Renal cortical epithelial cell (primary cell): ENCODE measurements at places on chromosomes 1 and 21.

DNA sequence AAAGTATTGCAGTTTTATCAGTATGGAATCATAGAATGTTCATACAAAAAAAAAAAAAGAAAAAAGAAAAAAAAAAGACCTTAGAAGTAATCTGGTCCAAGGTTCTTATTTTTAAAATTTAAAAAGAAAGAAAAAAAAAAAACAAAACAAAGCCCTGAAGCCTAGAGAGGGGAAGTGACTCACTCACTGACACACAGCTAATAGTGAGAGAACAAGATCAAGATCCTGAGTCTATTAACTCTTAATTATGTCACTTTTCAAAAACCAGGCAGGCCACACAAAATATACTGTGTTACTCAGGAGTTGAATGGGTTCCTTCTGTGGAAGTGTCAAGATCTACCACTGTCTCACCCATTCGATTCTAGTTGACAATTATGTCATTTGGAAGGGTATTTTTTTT, 433.9 kb upstream of the DAB1 start:
- peak; percentile 57 for DNase-seq

GRCh38 chr1:85306236-85306635, 29.8 kb upstream of the BCL10 start:
- DNase-seq: no peak

- DNase-seq: no peak
Measured at GRCh38 chr1:240424740-240425464, 187.1 kb downstream of the GREM2 start.

DNA sequence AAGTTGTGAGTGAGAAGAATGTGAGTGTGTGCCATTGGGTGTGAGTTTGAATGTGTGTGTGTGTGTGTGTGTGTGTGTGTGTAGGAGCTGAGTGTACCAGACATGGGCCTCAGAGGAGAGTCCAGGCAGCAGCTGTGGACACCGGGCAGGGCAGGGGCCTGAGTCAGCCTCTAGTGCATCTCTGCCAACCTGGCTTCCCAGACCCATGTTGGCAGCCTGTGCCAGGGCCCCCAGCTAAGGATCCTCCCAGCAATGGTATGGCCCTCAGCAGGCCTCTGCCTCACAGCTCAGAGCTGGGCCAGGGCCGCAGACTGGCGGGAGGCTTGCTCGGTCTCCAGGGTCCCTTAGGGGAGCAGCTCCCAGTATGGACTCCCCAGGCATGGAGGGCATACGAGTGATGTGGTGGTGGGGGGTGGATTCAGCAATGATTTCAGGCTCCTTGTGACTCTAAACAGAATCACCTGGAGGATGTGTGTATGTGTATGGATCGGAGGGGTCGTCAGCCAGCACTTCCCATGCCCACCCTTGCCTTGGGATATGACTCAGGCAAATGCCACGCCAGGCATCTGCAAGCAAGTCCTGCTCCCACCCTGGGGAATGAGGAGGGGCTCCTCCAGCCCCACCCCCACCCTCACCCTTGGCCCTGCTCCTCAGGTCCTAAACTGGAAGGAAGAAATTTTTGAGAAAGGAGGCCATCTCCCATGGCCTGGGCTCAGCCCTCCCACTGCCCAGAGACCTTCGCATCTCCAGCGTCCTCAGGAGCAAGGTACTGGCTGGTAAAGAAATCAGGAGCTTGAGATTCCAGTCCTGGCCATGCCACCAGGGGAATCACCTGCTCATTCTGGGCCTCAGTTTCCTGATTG, 1.8 kb upstream of the FOXO6 start:
- DNase-seq: peak; percentile 46

DNA sequence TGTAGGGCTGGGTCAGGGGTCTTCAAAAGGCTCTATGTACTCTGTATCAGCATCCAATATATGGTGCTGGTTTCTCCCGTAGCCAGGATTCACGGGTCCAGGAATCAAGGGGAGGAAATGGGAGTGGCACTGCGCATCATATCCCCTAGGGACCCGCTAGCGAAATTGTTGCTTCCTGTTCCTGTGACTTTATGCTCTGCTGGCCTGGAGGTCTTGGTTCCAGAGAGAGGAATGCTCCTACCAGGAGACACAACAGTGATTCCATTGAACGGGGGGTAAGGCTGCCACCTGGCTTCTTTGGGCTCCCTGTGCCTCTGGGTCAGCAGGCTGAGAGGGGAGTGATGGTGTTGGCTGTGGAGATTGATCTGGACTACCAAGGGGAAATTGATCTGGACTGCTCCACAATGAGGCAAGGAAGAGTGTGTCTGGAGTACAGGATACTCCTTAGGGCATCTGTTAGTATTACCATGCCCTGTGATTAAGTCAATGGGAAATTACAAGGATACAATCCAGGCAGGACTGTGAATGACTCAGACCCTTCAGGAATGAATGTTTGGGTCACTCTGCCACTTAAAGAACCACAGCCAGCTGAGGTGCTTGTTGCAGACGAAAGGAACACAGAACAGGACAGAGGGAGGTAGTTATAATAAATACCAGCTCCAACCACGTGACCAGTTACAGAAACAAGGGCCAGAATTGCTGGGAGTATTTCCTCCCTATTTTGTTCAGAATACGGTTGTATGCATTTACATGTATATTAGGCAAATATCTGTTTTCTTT, 10.2 kb downstream of the SPSB1 start:
- DNase-seq: peak; percentile 99

DNA sequence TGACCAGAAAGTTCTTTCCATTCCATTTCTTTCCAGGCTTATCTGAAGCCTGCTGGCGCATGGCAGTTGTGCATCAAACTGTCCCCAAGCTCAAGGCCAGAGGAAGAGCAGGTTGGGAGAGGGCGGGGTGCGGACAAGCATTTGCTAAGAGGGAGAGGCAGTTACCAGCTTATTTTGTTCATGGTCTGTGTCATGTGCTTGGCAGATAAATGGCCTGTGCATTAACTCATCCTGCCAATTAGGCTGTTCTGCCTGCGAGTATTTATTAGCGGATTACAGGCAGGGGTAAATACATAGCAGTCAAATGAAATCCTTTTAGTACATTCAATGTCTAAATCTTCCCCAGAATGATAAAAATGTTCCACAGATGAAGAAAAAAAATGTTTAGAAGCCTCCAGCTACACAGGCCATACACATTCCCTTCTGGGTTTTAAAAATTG, 48.9 kb upstream of the B3GALNT2 start:
- no peak for DNase-seq

DNA sequence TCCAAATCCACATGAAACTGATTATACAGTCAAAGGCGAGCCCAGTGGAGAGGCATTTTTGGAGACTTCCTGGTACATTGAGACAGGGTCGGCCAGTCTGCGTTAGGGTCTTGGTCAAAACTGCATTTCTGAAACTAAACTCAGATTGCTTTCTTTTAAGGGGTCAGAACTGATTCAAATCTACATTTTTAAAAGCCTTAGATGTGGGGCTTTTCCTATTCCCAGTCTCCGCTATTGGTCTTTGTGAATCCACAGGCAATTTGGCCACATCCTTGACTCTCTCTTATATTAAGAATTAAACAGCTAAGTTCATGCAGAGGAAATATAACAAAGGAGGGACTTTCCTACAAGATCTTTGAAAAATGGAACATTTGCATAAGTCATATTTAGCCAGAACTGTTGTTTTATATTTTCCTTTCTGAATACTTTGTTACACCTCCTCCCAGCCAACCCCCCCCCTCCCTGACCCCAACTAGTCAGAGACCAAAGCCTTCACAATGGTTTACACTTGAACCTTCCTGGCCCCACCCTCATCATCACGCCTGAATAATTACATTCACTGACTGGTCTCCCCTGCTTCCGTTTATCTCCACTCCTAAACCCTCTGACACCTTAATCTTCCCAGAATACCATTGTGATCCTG, 30.9 kb downstream of the SELL start:
- DNase-seq: peak; percentile 62

DNA sequence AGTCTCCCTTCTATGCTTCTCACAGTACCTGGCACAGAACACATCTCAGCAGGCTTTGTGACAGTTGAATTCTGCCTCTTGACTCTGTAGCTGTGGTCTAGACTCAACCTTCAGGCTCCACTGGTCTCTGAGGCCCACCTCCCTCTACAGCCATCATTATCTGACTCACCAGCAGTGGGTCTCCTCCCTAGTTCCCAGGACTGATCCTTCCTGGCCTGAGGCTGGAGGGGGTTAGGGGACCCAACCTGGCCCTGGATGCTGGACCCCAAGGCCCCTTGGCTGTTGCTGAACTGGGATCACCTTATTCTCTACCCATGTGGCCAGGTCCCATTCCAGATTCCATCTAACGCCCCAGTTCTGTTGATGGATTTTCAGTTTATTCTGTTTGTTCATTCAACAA, 43.1 kb upstream of the FOXO6 start:
- no peak for DNase-seq

DNA sequence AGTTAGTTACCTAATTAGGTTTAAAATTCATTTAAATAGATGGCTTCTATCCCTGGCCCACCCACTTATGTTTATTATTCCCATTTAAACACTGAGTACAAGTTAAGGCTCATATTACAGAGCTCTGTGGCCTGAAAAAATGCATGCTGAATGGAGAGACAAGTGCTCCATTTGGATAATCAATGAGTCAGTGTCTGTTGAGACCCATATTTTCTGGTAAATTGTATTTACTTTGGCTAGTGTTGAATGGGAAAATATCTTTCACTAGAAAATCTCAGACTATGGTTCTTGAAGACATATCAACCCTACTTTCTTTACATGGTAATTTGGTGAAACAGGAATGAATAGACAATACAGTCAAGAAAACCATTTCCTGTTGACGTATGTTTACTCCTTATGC, 356.0 kb downstream of the S1PR1 start:
- DNase-seq: no peak

DNA sequence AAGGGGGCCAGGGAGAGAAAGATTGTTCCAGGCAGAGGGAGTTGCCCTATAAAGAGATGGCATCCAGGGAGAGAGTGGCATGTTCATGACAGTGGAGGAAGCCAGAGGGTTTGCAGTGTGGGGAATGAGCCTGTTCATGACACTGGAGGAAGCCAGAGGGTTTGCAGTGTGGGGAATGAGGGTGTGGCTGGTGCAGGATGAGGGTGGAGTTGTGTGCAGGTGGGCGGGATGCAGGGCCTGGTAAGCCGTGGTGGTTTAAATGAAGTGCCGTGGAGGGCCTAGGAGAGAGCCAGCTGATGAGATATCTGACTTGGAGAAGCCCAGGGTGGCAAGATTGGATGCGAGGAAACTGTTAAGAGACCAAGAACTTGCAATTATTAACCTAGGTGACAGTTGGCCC, 131.8 kb downstream of the CAMTA1 start:
- no peak for DNase-seq

DNA sequence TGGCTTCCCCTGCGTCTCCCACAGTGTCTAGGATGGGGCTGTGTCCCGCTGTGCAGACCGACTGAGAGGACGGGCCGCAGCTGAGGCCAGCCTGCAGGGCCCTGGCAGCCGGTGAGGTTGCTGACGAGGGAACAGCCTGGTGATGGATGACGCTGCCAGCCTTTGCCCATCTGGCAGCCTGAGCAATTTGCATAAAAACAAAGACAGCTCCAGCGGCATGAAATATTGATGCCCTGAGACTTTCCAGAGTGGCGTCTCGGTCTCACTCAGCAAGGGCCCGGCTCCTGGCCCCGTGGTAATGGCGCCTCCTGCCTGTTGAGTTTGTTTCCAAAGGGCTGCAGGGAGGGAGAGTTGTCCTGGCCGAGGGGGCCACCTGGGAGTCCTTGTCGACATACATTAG, 19.1 kb upstream of the KCNA10 start:
- no peak for DNase-seq

DNA sequence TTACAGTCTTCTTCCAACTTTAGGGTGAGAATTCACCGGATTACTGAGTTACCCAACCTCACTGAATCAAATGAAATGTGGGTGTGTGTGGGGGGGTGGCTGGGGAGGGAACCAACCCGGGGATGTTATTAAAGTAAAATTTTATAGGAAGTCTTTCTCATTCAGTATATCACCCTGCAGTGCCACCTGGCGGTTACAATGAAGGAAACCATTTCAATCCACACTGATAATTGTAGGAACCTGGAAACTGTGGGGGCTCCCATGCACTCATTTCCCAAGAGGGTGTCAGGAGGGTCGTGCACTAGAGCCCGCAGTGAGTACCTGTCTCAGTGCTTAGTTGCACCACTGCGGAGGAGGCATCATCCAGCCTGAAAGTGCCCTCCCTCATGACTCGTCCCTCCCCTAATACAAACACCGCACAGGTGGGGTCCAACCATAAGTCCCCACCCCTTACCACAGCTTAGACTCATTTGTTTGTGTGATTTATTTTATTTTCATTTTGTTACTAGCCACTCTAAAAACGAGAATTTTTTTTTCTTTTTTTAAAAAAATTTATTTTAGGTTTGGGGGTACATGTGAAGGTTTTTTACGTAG, 29.1 kb upstream of the IGSF5 start:
- peak; percentile 32 for DNase-seq

GRCh38 chr1:18907917-18908845, 5.8 kb upstream of the ALDH4A1 start:
- DNase-seq: no peak
